ENCODE measurements at places on chromosomes 4 and X.

- DNase-seq = peak; percentile 33
Observed at GRCh38 chr4:112895811-112896608, 153.4 kb upstream of the ANK2 start.

GRCh38 chr4:41537292-41537890 lies 566 bp upstream of the LIMCH1 start:
- peak; percentile 9 for DNase-seq

DNA sequence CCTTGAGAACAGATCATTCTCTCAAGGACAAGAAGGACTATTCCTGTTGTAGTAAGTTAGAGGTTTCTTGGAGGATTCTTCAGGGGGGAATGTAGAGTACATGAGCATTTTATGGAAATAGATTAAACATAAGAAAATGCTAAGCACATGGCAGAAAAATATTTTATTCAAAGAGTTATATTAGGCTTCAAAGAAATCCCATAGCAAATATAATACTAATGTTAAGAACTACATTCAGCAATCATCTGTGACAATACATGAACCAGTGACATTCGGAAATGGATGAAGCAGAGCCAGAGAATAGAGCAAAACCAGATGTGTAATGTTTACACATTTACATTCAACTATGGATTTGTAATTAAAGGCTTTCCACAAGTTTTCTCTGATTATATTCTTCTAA lies 288.6 kb downstream of the NAF1 start:
- no peak for DNase-seq

DNA sequence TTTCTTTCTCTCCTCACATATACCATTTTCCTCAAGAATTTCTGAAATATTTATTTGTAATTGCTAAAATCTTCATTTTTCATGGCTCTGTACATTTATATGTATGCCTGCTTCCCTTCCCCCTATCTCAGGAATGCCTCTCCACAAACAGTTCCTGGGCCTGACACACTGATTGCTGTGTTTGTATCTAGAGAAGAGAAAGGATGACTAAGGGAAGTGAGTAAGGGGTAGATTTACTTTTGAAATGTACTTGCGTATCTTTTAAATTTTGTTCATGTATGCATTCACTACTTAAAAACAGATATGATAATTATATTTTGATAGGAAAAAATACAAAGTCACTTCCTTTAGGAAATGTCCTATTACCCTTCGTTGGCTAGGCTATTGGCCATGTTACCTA lies 790.8 kb downstream of the PCDH18 start:
- peak; percentile 33 for DNase-seq

- no peak for DNase-seq
Observed at GRCh38 chrX:110519906-110520452, 161.3 kb downstream of the RTL9 start.

DNA sequence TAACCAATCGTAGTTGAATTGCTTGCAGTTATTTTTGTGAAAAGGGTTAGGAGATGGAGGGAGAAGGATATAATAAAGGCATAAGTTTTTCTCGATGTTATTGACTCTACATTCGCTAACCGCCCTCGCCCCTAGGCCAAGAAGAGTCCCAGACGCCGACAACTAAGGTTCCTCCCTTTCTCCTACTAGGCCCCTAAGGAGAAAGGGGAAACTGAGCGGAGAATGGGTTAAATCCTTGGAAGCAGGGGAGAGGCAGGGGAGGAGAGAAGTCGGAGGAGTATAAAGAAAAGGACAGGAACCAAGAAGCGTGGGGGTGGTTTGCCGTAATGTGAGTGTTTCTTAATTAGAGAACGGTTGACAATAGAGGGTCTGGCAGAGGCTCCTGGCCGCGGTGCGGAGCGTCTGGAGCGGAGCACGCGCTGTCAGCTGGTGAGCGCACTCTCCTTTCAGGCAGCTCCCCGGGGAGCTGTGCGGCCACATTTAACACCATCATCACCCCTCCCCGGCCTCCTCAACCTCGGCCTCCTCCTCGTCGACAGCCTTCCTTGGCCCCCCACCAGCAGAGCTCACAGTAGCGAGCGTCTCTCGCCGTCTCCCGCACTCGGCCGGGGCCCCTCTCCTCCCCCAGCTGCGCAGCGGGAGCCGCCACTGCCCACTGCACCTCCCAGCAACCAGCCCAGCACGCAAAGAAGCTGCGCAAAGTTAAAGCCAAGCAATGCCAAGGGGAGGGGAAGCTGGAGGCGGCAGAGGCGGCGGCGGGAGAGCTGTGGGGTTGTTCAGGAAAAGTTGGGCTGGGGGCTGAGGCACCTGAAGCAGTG lies 5.9 kb downstream of the ATOH1 start:
- DNase-seq = no peak

GRCh38 chrX:111498538-111499103 lies 12.8 kb upstream of the SERTM2 start:
- no peak for DNase-seq

GRCh38 chr4:62133101-62133897 lies 933.2 kb downstream of the ADGRL3 start:
- DNase-seq = no peak

DNA sequence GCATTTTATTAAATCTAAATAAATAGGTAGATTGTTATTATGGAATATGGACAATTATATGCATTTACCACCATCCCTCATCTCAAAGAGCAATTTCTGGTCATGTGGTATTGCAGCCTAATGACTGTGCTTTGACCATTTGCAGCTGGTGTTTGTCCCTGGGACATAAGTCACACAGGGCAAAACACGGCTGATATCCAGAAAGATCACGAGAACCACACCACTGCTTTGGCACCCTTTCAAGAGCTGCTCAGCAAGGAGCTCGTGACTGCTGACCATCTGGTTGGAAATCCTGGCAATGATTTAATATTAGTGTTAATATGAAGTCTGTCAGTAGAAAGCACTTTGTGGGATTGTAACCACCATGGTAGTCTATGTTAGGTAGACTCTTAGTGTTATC lies 545.0 kb downstream of the GBA3 start:
- DNase-seq = no peak

GRCh38 chr4:8110071-8110986 lies 48.3 kb downstream of the ABLIM2 start:
- DNase-seq = no peak

GRCh38 chr4:165378745-165379677 lies at the start of gene CPE:
CPE (plus strand) TSS chr4:165379008; CDS start chr4:165379222, 214 bp downstream.
- DNase-seq = peak; percentile 80

- DNase-seq = no peak
Observed at GRCh38 chr4:91631335-91631734, 672.4 kb upstream of the GRID2 start.

- DNase-seq = no peak
Observed at GRCh38 chr4:38076153-38076669, 116.0 kb downstream of the PTTG2 start.

GRCh38 chrX:39772057-39772832 lies 325.5 kb downstream of the BCOR start:
- DNase-seq = peak; percentile 21

- no peak for DNase-seq
Observed at GRCh38 chr4:41384992-41385391, 128.3 kb downstream of the UCHL1 start.

DNA sequence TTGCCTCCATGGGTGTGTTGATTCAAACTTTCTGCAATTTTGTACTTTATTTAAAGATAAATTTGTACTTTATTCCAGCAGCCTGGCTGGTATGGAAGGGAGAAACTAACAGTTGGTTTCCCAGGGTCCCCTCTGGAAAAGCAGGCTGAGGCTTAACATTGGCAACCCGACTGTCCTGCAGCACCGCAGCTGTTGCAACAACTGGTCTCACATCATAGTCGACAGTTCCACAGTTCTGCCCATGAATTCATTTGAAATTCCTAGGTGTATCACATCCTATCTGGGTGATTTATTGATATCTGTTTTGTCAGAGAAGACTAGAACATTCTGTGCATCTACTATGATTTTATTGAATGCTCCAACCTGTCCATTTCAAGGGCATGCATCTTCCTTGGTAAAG lies 98.8 kb upstream of the GATB start:
- no peak for DNase-seq

All from fibroblast of skin of back (primary cell).